ENCODE measurements at places on chromosomes 13 and 19.

- no peak overlapping the region for H3K27ac ChIP-seq
- H3K4me3 ChIP-seq = no peak overlapping the region
These were observed 89.0 kb upstream of the ZNF507 start for GRCh38 chr19:32256341-32256975.

- no peak overlapping the region for H3K27ac ChIP-seq
- no peaks in the 10 kb centered on the region for H3K27me3 ChIP-seq
- H3K36me3 ChIP-seq = peaks cover 40% of the 10 kb centered on the region
- no peaks in the 10 kb centered on the region for H3K4me1 ChIP-seq
- no peak for DNase-seq
These were observed 9.8 kb downstream of the DDX39A start for GRCh38 chr19:14409146-14410023.

DNA sequence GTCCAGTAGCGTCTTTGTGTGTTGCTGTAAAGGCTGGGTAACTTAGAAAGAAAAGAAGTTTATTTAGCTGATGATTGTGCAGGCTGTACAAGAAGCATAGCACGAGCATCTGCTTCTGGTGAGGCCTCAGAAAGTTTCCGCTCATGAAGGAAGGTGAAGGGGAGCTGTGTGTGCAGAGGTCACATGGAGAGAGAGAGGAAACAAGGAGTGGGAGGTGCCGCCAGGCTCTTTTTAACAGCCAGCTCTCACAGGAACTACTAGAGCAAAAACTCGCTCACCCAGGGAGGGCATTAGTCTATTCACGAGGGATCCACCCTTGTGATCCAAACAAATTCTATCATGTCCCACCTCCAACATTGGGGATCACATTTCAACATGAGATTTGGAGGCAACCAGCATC lies 99.8 kb downstream of the GPR12 start:
- H3K36me3 ChIP-seq = no peaks in the 10 kb centered on the region
- H3K4me1 ChIP-seq = no peaks in the 10 kb centered on the region
- H3K27me3 ChIP-seq = no peaks in the 10 kb centered on the region
- DNase-seq = no peak
- H3K4me3 ChIP-seq = no peak overlapping the region
- H3K27ac ChIP-seq = no peak overlapping the region

DNA sequence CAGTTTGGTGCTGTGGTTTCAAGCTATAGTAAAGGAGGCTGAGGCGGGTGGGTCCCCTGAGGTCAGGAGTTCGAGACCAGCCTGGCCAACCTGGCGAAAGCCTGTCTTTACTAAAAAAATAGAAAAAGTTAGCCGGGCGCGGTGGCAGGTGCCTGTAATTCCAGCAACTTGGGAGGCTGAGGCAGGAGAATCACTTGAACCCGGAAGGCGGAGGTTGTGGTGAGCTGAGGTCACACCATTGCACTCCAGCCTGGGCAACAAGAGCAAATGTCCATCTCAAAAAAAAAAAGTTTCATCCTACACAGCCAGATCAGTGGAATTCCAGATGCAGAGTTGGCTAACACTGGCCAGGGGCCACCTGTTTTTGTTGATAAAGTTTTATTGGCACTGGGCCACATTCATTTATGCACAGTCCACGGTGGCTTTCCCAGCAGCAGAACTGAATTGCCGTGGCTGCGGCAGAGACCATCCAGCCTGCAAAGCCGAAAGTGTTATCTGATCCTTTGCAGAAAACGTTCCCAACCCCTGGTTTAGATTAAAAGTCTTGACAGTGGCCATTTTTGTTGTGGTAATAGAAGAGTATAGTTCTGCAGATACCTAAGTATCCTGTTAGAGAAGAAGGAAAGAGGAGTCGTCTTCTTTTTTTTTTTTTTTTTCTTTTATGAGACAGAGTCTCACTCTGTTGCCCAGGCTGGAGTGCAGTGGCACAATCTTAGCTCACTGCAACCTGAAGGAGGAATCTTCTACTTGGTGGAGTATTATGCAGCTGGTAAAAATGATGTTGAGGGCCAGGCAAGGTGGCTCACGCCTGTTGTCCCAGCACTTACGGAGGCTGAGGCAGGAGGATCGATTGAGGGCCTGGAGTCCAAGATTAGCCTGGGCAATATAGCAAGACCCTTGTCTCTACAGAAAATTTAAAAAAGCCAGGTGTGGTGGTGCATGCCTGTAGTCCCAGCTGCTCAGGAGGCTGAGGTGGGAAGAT lies 8.7 kb downstream of the NCLN start:
- H3K4me1 ChIP-seq = no peaks in the 10 kb centered on the region
- H3K27ac ChIP-seq = no peak overlapping the region
- no peaks in the 10 kb centered on the region for H3K27me3 ChIP-seq
- no peak for DNase-seq

DNA sequence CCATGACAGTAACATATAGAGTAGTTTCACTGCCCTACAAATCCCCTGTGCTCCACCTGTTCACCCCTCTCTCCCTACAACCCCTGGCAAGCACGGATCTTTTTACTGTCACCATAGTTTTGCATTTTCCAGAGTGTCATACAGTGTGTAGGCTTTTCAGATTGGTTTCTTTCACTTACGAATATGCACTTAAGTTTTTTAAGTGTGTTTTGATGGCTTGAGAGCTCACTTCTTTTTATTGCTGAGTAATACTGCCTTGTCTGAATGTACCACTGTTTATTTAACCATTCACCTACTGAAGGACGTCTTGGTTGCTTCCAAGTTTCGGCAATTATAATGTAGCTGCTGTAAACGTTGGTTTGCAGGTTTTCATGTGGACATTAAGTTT lies 175.1 kb downstream of the ITGBL1 start:
- H3K4me3 ChIP-seq = no peak overlapping the region
- H3K36me3 ChIP-seq = no peaks in the 10 kb centered on the region
- H3K27me3 ChIP-seq = no peaks in the 10 kb centered on the region
- H3K27ac ChIP-seq = no peak overlapping the region
- DNase-seq = no peak

Data from cardiac muscle cell (in vitro differentiated cells and primary cell).